ENCODE measurements at places on chromosomes 16 and 17.

- no peak for DNase-seq
Measured at GRCh38 chr16:19411298-19411697, 6.4 kb upstream of the TMC5 start.

DNA sequence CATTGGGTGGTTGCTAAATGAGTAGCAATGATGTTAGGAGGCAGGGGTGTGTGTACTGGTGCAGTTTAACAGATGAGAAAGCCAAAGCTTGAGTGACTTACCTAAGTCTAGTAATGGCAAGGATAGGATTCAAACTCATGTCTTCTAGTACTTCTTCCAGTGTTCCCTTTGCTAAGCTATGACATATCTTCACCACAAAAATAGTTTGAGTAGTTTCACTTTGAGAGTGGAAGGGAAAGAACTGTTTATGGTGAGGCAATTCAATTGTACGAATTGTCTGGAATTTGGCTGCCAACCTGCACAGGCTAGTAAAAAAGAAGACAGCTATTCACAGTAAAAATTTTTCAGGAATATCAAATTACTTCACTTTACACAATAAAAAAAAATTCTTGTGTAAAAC is 138.0 kb downstream of the NLK start:
- DNase-seq = no peak

GRCh38 chr16:78147911-78148401 is 48.5 kb downstream of the WWOX start:
- no peak for DNase-seq

- no peak for DNase-seq
Measured at GRCh38 chr17:53475002-53475401, 347.7 kb upstream of the KIF2B start.

DNA sequence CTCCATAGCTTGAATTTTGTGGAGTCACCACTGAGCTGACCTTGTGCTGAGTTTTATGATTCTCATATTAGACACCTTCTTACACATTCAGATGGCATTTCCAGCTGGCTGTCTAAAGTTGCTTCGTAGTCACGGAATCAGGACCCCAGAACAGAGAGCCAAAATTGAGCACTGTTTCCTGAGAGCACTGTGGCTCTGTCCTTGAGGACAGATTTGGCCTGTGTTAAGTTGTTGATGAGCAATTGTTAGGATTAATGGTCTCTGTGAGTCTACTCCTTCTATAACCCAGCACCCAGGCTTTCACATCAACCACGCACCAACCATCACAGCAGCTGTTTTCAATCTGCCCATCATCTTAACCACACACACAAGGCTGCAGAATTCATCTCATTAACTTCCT is 277.5 kb upstream of the HSBP1 start:
- DNase-seq = no peak

DNA sequence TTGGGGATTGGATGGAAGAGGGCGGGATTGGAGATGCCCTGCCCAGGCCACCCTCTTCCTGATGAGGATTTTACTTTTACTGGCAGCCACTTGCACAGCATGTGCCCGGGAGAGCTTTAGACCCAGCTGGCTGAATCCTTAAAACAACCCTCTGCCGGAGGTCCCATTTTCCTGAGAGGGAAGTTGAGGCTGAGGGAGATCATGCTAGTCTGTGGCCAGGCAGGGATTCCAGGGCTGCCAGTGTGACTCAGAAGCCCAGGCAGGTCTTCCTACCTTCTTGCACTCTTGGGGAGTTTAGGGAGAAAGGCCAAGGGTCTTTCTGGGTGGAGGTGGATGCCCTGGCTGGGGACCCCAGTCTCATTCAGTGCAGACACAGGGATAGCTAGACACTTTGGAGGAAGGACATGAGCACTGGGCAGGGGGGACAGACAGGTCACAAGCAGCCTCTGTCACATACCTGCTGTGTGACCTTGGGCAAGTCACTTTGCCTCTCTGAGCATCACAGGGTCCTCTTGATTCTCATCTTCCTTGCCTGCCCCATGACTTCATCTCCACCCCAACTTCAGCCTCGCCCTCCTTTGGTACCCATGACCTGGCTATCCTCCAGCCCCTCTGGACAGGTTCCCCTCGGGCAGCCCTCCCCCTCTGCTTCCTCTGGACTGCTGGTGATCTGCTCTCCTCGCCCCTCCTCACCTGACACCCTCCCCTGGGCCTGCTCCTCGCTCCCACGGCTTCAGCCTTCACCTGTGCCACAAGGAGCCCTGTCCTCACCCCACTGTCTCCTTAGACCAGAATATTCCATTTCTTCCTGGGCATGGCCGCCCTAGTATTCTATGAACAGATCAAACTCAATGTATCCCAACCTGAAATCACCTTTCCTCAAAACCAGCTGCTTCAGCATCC is 11.3 kb upstream of the DCAF7 start:
- DNase-seq = peak; percentile 15

GRCh38 chr17:13004336-13004735 is 13.5 kb downstream of the ELAC2 start:
- no peak for DNase-seq

- DNase-seq = peak; percentile 32
Measured at GRCh38 chr17:19250421-19251173, 13.4 kb downstream of the EPN2 start.

DNA sequence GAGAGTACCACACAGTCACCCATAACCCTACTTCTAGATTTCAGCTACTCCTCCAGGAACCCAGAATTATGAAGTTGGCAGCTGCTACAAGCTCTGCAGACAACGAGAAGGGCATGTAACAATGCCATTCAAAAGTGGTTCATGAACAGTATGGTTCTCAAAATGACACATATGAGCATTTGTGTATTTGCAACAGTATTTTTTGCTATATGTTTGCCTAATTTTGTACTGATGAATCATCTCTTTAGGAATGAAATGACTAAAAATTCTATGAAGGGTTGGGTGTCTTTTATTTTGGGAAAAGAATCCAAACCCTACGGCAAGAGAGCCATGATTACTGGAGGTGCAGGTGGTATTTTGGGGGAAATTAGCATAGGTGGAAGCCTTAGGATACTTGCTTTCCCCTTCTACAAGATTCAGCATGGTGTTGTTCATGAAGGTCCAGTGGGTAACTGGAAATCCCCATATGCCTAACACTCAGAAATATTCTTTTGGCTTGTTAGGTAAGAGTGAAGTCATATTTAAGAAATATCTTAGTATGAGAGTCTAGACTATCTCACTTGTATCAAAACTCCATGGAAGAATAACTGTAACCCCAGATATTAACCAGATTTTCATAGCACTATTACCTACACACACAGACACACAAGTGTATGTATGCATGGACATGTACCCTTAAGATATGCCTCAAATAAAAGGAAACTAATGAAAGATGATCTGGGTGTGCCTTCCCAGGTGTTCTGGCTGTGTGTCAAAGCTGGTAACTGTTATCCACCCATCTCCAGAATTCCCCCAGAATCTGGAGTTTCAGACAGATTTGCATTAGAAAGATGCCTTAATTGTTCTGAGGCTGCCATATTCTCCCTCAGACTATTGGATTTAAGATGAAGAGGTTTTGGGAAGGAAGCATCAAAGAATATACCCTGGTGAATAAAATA is 688.2 kb upstream of the SOX9 start:
- no peak for DNase-seq

- DNase-seq = peak; percentile 18
Measured at GRCh38 chr17:30095507-30096244, 20.9 kb upstream of the NSRP1 start.

DNA sequence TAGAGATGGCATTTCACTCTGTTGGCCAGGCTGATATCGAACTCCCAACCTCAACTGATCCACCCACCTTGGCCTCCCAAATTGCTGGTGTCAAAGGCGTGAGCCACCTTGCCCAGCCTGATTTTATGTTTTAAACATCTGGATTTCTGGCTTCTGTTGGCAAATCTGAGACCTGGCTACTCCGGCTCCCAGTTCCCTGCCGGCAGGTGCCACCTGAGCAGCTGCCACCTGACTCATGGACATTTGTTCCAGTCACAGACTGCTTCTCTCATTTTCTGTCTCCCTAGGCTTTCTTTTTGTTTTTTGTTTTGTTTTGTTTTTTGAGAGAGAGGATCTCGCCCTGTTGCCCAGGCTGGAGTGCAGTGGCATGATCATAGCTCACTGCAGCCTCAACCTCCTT is 9.6 kb downstream of the PMM2 start:
- no peak for DNase-seq

GRCh38 chr17:64662774-64663367 is 764 bp upstream of the SMURF2 start:
- DNase-seq = no peak

GRCh38 chr17:68290268-68290954 is 516 bp downstream of the SLC16A6 start:
- DNase-seq = peak; percentile 60

- no peak for DNase-seq
Measured at GRCh38 chr17:5500247-5500588, 13.9 kb downstream of the MIS12 start.

GRCh38 chr17:64499805-64500486 is 3.1 kb upstream of the POLG2 start:
- no peak for DNase-seq

- DNase-seq = peak; percentile 87
Measured at GRCh38 chr17:50269477-50270434, 4.5 kb upstream of the TMEM92 start.

DNA sequence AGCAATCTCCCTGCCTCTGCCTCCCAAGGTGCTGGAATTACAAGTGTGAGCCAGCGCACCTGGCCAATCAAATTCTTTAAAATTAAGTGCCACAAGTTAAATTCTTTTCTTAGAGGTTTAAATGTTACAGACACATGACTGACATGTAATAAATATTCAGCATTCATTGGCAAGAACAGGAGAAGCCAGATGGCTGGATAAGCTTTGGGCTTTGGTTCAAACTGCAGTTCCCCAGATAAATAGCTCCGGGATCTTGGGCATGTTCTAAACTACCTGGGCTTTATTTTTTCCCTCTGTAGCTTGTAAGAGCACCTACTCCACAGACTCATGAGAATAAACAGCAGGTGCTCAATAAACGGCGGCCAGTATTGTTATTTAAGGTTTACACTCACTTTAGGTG is 34.1 kb downstream of the ABAT start:
- no peak for DNase-seq

DNA sequence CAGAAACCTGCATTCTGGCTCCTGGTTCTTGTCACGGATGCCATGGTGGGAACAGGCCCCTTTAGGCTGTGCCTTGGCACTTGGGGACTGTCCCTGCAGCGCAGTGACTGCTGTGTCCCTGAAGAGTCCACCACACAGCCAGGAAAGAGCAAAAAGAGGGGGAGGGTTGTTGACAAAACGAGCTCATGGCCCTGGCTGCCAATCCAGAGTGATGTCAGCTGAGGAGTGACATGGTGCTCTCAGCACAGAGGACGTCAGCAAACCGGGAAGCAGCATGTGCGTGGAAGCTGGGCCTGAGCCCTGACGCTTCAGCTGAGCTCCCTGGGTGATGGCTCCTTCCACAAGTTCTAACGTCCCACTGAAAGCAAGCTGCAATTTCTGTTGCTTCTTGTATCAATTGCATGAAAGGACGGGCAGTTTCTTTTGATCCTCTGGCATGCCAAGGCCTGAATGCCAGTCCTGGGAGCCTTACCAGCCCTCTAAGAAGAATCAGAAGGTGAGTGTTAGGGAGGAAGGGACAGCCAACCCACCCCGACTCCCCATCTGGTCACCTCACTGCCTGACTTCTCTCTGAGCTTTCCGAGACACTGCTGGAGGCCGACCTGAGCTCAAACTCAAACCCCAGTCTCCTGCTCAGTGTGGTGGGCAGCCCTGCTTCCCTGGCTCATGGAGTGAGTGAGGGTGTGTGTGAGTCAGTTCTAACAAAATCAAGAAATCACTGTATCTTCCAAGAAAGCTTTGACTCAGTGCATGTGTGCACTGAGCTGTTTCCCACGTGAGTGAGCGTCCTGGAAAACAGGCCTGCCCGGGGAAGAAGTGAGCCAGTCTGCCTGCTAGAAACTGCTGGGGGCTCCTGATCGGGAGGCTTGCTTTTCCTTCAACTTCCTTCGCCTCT is 14.7 kb upstream of the WNT3 start:
- DNase-seq = no peak

DNA sequence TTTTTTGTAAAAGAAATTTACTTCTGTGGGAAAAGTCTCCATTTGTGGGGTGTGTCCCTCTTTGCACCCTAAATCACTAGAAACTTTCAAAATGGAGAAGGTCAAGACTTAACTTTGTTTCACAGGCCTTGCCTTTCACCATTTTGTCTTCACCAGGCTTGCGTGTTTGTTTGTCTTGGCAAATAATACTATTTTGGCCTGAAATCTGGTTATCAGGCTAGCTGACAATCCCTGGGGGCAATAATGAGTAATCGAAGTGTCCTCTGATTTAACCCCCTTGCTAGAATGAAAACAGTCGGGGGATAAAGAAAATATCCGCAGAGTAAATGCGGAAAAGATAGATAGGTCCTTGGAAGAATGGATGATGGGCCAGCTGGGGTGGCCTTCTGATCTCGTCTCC is 34.5 kb downstream of the SLC39A11 start:
- DNase-seq = no peak

- DNase-seq = no peak
Measured at GRCh38 chr16:66706506-66706880, 9.9 kb upstream of the CMTM4 start.

GRCh38 chr17:62628831-62629555 is 1.5 kb downstream of the MRC2 start:
- peak; percentile 90 for DNase-seq

GRCh38 chr17:74677558-74678466 is 34.9 kb downstream of the CD300LF start:
- DNase-seq = peak; percentile 77

GRCh38 chr17:50531428-50532025 is 1.0 kb upstream of the EPN3 start:
- DNase-seq = no peak

DNA sequence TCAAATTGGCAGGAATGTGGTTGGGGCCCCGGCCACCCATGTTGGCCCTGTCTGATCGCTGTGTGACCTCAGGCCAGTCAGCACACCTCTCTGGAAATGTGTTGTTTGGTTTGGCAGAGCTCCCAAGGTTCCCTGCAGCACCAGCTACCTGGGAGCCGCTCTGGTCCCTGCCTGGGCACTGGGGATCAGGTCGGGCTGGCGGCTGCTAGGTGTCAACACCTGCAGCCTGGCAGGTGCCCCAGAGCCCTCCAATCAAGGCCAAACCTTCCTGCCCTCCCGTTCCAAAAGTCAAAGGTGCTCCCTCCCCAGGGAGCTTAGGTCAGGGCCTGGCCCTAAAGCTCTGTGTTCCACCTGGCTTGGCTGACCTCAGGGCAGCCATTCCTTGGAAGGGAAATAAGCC is 55.9 kb downstream of the ZDHHC7 start:
- no peak for DNase-seq

GRCh38 chr16:12588510-12588909 is 215.2 kb downstream of the CPPED1 start:
- DNase-seq = no peak

DNA sequence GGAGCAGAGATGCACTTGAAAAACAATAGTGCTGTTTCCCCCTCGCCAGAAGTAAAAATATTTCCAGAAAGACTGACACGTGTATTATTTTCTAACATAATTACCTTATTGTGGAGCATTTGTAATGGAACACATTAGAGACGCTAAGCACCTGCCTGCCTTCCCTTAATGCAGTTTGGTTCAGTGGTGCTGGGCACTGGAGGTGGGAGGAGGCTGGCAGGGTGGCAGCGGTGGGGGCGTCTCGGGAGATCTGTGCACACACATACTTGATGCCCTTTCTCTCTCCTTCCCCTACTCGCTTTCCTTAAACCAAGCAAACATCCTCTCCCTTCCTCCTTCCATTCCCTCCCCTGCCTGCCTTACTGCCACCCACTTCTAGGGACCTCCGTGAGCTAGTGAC is 156.6 kb upstream of the SDK2 start:
- DNase-seq = no peak

- DNase-seq = peak; percentile 82
Measured at GRCh38 chr16:89401641-89402445, 88.5 kb downstream of the ANKRD11 start.

- no peak for DNase-seq
Measured at GRCh38 chr16:73371584-73372319, 323.8 kb upstream of the ZFHX3 start.

- DNase-seq = peak; percentile 52
Measured at GRCh38 chr17:1168533-1169220, 11.1 kb downstream of the ABR start.
